Endodermal cell (in vitro differentiated cells): ENCODE measurements at places on chromosomes 1 and 21.

- H3K27me3 ChIP-seq: no peaks in the 10 kb centered on the region
- H3K4me3 ChIP-seq: no peak overlapping the region
- peaks cover 5% of the 10 kb centered on the region for H3K4me1 ChIP-seq
- no peaks in the 10 kb centered on the region for H3K36me3 ChIP-seq
Observed at GRCh38 chr1:26102119-26102518, 9.5 kb upstream of the PDIK1L start.

DNA sequence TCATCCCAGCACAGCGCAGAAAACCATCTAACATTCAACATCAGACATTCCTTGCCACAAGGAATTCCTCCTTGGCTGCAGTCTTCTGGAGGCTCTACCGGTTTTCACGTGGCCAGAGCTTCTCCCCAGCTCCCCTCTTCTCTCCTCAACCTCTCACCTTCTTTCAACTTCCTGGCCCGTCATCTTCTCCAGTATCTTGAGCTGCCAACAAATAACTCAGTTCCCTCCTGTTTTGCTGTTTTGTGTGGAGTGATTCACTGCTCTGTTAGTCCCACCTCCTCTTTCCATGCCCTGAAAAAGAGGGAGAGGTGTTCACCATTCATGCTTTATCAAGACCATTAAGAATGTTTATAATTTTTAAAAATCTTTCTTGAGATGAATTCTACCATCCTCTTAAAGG, 32.6 kb downstream of the PIGM start:
- no peaks in the 10 kb centered on the region for H3K4me1 ChIP-seq
- H3K27me3 ChIP-seq: peaks cover 11% of the 10 kb centered on the region
- no peak for DNase-seq
- H3K27ac ChIP-seq: no peak overlapping the region

- H3K27ac ChIP-seq: no peak overlapping the region
- peak; percentile 44 for DNase-seq
- peaks cover 2% of the 10 kb centered on the region for H3K4me1 ChIP-seq
- no peak overlapping the region for H3K4me3 ChIP-seq
- no peaks in the 10 kb centered on the region for H3K36me3 ChIP-seq
Observed at GRCh38 chr1:53068314-53069099, 6.5 kb downstream of the PODN start.

- H3K27ac ChIP-seq: no peak overlapping the region
- H3K36me3 ChIP-seq: no peaks in the 10 kb centered on the region
- H3K27me3 ChIP-seq: no peaks in the 10 kb centered on the region
- no peaks in the 10 kb centered on the region for H3K4me1 ChIP-seq
- DNase-seq: no peak
Observed at GRCh38 chr1:9066945-9067807, 2.3 kb downstream of the SLC2A5 start.

GRCh38 chr21:22763442-22763841, 1765.2 kb downstream of the NCAM2 start:
- no peak overlapping the region for H3K27ac ChIP-seq
- no peaks in the 10 kb centered on the region for H3K36me3 ChIP-seq
- no peak for DNase-seq
- no peak overlapping the region for H3K4me3 ChIP-seq
- H3K27me3 ChIP-seq: no peaks in the 10 kb centered on the region

- no peak for DNase-seq
- H3K4me1 ChIP-seq: peaks cover 5% of the 10 kb centered on the region
- H3K27ac ChIP-seq: no peak overlapping the region
- H3K36me3 ChIP-seq: no peaks in the 10 kb centered on the region
- H3K4me3 ChIP-seq: no peak overlapping the region
Observed at GRCh38 chr1:55047611-55048010, 8.3 kb downstream of the PCSK9 start.

DNA sequence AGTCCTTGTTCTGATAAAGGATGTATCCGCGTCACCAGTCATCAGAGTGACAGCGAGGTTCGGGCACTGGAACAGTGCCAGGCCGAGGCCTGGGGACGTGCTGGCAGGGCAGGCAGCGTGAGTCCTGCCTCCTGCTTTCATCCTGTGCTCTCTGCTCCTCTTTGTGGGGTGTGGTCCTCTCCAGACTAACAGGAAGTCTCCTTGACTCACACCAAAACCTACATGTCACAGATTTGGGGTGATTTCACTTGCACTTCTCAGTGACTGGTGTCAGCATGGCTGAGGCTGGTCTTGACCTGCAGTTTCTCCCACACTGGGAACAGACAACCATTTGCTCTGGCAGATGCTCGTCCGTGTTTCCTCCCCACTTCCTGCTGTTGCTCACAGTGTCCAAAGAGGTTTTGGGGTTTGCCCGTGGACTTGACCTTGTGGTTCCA, 8.8 kb upstream of the NLRP3 start:
- no peak overlapping the region for H3K4me3 ChIP-seq
- no peak overlapping the region for H3K27ac ChIP-seq
- H3K36me3 ChIP-seq: no peaks in the 10 kb centered on the region
- no peaks in the 10 kb centered on the region for H3K27me3 ChIP-seq
